ENCODE measurements at places on chromosomes 16 and 17. TPM values are rescaled to one million over a fixed set of nuclear protein-coding genes. Genes with fewer than 3 reads are reported as not detected.

GRCh38 chr16:4915226-4915761 lies 21.7 kb downstream of the PPL start:
- H3K4me1 ChIP-seq = no peaks in the 10 kb centered on the region
- no peak overlapping the region for H3K4me3 ChIP-seq
- H3K27me3 ChIP-seq = no peaks in the 10 kb centered on the region
- DNase-seq = peak; percentile 60

DNA sequence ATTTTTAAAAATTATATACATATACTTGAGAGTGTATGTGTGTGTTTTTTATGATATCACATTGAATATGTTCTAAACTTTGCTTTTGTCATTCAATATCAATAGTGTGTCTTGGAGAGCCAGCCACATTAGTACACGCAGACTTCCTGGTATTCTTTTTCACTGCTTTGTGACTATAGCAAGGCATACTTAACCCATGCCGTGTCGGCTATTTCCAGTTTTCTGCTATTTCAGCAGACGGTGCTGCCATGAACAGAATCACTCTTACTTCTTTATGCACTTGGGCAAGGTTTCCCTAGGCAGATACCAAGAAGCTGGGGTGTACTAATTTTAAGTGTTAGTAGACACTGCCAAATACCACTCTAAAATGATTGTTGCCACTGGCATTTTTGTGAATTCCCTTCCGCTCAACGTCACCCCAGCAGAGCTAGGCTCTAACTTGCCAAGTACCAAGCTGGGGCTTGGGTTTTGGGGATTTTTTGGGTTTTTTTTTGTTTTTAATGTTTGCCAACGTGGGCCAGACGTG lies 134.9 kb downstream of the SOCS1 start:
- DNase-seq = no peak
- no peaks in the 10 kb centered on the region for H3K27me3 ChIP-seq
- H3K4me3 ChIP-seq = no peak overlapping the region
- H3K4me1 ChIP-seq = no peaks in the 10 kb centered on the region

DNA sequence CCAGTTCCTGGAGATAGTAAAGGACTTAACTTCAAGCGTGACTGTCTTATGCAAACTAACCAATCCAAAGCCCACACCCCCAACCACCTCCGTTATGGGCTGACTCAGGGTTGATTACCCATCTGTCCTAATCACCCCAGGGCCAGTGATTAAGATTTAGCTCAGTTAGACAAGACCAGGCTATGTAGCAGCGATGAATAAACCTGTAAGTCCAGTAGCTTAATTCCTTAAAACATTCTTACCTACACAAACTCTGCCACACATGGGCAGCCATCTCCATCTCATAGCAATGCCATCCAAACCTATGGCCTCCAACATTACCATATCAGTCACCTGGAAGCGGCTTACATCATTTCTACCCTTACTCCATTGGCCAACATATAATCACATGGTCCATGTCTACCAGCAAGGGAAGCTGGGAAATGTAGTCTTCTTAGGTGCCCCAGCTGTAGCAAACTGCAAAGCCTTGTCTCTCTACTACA lies 266.7 kb downstream of the SHISA9 start:
- DNase-seq = no peak
- H3K27ac ChIP-seq = no peak overlapping the region
- no peaks in the 10 kb centered on the region for H3K36me3 ChIP-seq
- no peak overlapping the region for H3K4me3 ChIP-seq
- no peaks in the 10 kb centered on the region for H3K27me3 ChIP-seq
- H3K4me1 ChIP-seq = no peaks in the 10 kb centered on the region

DNA sequence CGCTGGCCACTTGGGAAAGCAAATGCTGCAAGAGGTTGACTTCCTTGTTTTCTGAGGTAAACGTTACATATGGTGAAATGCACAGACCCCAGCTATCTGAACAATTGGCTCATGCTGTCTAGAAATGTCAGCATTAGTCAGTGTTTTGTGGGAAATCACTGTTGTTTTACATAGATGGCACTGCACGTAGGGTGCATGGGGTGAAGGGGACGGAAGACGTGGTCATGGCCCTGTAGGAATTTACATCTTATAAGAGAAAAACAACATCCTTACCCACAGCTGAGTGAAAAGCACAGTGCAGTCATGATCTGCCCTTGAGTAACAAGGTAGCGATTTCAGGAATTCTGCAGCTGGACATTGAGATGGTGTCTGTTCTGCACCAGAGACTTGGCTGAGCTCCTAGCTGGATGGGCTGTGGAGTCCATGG lies 15.2 kb downstream of the RPTOR start:
- no peak overlapping the region for H3K4me3 ChIP-seq
- no peak overlapping the region for H3K27ac ChIP-seq
- H3K4me1 ChIP-seq = no peaks in the 10 kb centered on the region
- H3K36me3 ChIP-seq = no peaks in the 10 kb centered on the region
- no peak for DNase-seq
- H3K27me3 ChIP-seq = no peaks in the 10 kb centered on the region

GRCh38 chr17:40422990-40423633 lies 5.4 kb upstream of the TOP2A start:
- no peak overlapping the region for H3K4me3 ChIP-seq
- H3K36me3 ChIP-seq = no peaks in the 10 kb centered on the region
- no peaks in the 10 kb centered on the region for H3K27me3 ChIP-seq

DNA sequence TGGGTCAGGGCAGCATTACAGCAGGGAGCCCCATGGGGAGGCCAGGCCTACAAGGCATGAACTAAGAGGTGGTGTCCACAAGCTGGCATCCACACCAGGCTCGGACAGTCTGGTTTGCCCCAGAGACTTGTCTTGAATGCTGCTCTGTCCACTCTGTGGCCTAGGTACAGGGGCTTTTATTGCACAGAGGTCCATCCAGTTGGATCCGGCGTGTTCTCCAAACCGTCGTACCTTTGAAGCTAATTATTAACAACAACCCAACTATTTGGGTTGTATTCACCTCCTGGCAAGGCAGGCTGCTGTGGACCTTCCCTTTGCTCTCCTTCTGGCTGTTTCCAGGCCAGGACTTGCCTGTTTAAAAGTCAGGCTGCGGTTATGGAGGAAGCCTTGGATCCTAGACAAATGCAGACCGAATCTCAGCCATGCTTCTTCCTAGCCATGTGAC lies 123.4 kb downstream of the CLEC16A start:
- DNase-seq = peak; percentile 57
- H3K4me3 ChIP-seq = no peak overlapping the region
- no peak overlapping the region for H3K27ac ChIP-seq
- no peaks in the 10 kb centered on the region for H3K4me1 ChIP-seq
- H3K27me3 ChIP-seq = no peaks in the 10 kb centered on the region

- no peak overlapping the region for H3K4me3 ChIP-seq
- DNase-seq = no peak
- no peaks in the 10 kb centered on the region for H3K27me3 ChIP-seq
Observed at GRCh38 chr17:75812096-75813013, 27.7 kb downstream of the UNK start.

Gene RNF151
- total RNA-seq = not detected

Gene NHLRC4
- 1.8 TPM for total RNA-seq

Gene ZG16
- total RNA-seq = not detected

Gene SCARF1
- 10.2 TPM for total RNA-seq

Gene FOXC2
- under 0.01 TPM for total RNA-seq

Gene SCRN2
- total RNA-seq = 22.8 TPM
